PC-9 (cell line): ENCODE measurements at places on chromosomes 5 and 9. TPM values are rescaled to one million over a fixed set of nuclear protein-coding genes. Genes with fewer than 3 reads are reported as not detected.

- no peak overlapping the region for H3K4me3 ChIP-seq
- no peaks in the 10 kb centered on the region for H3K27me3 ChIP-seq
- H3K4me1 ChIP-seq = no peaks in the 10 kb centered on the region
- H3K27ac ChIP-seq = no peak overlapping the region
- DNase-seq = no peak
Measured at GRCh38 chr5:61115968-61116367, 46.3 kb downstream of the SMIM15 start.

DNA sequence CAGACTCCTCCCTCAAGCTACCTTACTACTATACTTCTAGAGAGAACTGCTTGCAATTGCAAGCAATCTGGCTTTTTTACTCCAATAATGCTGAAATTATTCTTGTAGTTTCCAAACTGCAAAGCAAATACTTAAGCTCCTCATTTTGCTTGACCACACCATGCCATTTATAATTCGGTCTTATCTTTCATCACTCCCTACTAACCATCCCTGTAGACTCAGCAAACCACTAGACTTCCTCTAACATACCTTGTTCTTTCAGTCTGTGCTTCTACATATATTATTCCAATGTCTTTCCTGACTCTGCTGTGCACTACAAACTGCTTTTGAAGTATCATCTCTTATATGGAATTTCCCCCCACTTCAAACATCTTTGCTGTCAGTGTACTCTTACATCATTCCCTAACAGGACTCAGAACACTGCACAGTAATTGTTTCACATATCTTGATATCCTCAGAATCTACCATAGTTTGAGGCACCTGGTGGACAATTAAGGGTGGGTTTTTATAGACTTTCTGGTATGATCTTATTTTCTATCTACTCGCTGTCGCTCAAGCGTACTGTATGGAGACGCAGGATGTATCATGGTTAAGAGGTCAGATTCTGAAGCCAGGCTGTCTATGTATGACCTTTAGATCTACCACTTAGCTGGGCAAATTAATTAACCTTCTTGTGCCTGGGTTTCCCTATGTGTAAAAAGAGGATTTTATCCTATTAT, 2.8 kb downstream of the IL6ST start:
- peaks cover 5% of the 10 kb centered on the region; the same call in 1 of the 2 replicates for H3K36me3 ChIP-seq
- peak overlapping the region; percentile 87; the same call in 1 of the 2 replicates for H3K4me3 ChIP-seq
- no peak overlapping the region for H3K27ac ChIP-seq
- no peaks in the 10 kb centered on the region for H3K27me3 ChIP-seq
- DNase-seq = no peak

DNA sequence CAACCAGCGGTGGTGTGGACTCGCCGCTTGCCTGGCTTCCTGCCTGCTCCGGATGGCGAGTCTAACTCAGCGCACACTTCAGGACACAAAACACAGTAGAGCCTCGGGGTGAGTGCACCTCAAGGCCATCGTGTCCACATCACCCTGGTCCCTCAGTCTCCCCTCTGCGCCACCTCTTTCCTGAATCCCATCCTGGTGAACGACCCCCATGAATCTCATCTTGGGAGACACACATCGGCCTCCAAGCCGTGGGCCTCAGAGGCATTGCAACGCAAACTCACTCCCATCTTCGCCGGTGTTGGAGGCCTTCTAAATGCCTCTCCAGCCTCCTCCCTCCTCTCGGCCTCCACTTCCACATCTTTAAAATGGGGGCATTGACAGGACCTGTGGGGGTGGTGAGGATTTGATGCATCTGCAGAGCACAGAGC, 124.3 kb downstream of the COL23A1 start:
- DNase-seq = no peak
- peaks cover 98% of the 10 kb centered on the region for H3K27me3 ChIP-seq
- H3K27ac ChIP-seq = no peak overlapping the region
- H3K4me1 ChIP-seq = no peaks in the 10 kb centered on the region
- H3K36me3 ChIP-seq = no peaks in the 10 kb centered on the region
- no peak overlapping the region for H3K4me3 ChIP-seq

GRCh38 chr5:96636046-96636445, 26.1 kb upstream of the CAST start:
- no peak for DNase-seq
- H3K27me3 ChIP-seq = no peaks in the 10 kb centered on the region
- H3K27ac ChIP-seq = no peak overlapping the region
- H3K4me3 ChIP-seq = no peak overlapping the region

GRCh38 chr9:82109626-82110025, 121.1 kb downstream of the SPATA31D1 start:
- H3K4me1 ChIP-seq = no peaks in the 10 kb centered on the region
- H3K27me3 ChIP-seq = no peaks in the 10 kb centered on the region
- no peaks in the 10 kb centered on the region for H3K36me3 ChIP-seq
- H3K27ac ChIP-seq = no peak overlapping the region

DNA sequence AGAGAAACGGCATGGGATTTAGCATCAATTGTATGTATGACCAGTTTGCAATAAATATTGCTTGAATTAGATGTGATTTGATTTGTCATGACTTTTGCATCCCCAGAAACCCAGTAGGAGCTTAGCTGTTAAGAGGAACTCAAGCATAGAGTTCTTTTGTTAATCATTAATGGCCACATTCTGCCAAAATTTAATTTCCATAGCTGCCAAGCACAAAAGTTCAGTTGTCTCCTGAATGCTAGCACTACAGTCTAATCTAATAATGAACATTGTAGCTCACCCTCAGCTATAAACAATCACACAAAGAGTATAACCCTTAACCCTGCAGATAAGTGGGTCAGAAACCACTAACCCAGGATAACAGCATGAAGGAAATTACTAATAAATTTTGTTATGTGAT, 169.8 kb upstream of the GRAMD2B start:
- no peak overlapping the region for H3K27ac ChIP-seq
- no peaks in the 10 kb centered on the region for H3K4me1 ChIP-seq
- no peaks in the 10 kb centered on the region for H3K27me3 ChIP-seq
- H3K4me3 ChIP-seq = no peak overlapping the region
- DNase-seq = no peak

GRCh38 chr9:121952611-121953010, 140.5 kb downstream of the TTLL11 start:
- DNase-seq = no peak
- no peaks in the 10 kb centered on the region for H3K36me3 ChIP-seq
- no peak overlapping the region for H3K27ac ChIP-seq

DNA sequence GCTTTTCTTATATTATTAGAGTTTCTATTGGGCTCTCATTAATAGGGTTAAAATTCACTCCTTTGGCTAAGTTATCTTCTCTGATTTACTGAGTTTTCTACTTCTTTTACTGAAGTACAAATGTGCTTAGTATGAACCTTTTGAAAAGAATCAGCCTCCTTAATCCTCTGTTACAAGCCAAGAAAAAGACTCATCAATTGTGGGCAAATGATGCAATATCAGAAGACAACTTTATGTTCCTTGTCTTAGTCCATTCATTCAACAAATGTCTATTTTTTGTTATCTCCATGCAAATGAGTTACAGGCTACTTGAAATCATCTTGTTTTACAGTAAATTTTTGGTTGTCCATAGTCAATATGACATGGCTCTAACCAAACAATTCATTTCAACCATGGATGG, 40.3 kb downstream of the SNCAIP start:
- no peak overlapping the region for H3K27ac ChIP-seq
- DNase-seq = no peak
- H3K27me3 ChIP-seq = no peaks in the 10 kb centered on the region
- no peak overlapping the region for H3K4me3 ChIP-seq
- H3K4me1 ChIP-seq = no peaks in the 10 kb centered on the region

- H3K27ac ChIP-seq = no peak overlapping the region
- H3K4me3 ChIP-seq = no peak overlapping the region
- H3K4me1 ChIP-seq = no peaks in the 10 kb centered on the region
- H3K36me3 ChIP-seq = no peaks in the 10 kb centered on the region
Measured at GRCh38 chr5:15320871-15321270, 179.1 kb upstream of the FBXL7 start.

GRCh38 chr9:134303601-134304000, 22.7 kb upstream of the RXRA start:
- no peaks in the 10 kb centered on the region for H3K4me1 ChIP-seq
- H3K36me3 ChIP-seq = no peaks in the 10 kb centered on the region
- DNase-seq = no peak
- H3K27ac ChIP-seq = no peak overlapping the region
- no peak overlapping the region for H3K4me3 ChIP-seq

DNA sequence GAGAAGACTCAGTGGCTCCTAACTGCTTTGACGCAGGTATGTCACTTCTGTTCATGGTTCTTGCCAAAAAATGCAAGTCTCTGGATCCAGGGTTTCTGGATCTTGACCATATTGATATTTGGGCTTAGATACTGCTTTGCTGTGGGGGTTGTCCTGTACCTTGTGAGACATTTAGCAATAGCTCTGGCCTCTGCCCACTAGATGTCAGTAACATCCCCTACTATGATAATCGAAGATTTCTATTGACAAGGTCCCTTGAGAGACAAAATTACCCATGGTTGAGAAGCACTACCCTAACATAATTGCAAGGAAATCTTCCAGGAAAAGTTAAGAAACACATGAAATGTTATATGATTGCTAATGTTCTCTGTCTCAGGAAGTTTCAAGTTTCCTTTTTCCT, 285.4 kb downstream of the TMEM232 start:
- no peak overlapping the region for H3K4me3 ChIP-seq
- no peaks in the 10 kb centered on the region for H3K36me3 ChIP-seq
- H3K27me3 ChIP-seq = no peaks in the 10 kb centered on the region
- H3K4me1 ChIP-seq = no peaks in the 10 kb centered on the region
- no peak overlapping the region for H3K27ac ChIP-seq

- no peaks in the 10 kb centered on the region for H3K27me3 ChIP-seq
- H3K27ac ChIP-seq = no peak overlapping the region
Measured at GRCh38 chr9:15140051-15140450, 167.0 kb downstream of the TTC39B start.

DNA sequence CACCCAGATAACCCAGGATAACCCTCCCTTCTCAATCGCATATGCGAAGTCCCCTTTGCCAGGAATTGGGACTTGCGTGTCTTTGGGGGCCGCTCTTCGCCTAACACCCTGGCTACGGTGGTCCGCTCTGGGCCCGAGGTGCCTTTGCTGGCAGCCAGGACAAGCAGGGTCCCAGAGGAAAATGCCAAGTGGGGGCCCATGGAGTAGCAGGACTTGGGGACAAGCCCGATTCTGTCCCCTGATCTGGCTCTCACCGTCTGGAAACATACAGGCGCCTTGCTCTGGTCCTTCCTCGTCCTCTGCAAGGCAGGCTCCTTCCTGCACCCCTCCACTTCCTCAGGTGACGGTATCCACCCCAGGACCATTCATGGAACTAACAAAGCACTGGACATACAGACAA, 78.1 kb upstream of the UNC5A start:
- no peak overlapping the region for H3K27ac ChIP-seq
- H3K36me3 ChIP-seq = no peaks in the 10 kb centered on the region
- no peak overlapping the region for H3K4me3 ChIP-seq
- DNase-seq = no peak

DNA sequence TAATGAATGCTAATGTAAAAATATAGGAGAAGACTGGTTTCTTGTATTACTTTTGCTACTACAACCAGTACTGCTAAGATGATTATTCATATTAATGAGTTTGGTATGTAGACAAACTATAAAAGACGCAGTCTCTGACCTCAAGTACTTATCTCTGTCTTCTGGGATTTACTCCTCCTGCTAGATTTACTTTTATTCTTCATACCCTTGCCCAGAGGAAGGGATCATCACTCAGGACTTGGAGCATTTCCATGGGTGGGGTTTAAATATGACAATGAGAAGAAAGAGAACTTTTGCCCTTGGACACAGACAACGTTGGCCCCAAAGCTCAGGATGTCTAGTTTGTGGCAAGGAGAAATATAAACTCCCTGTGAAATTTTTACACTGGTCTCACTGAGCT, 126.1 kb downstream of the BNC2 start:
- H3K27me3 ChIP-seq = no peaks in the 10 kb centered on the region
- H3K27ac ChIP-seq = no peak overlapping the region
- no peaks in the 10 kb centered on the region for H3K36me3 ChIP-seq
- no peak overlapping the region for H3K4me3 ChIP-seq
- H3K4me1 ChIP-seq = no peaks in the 10 kb centered on the region
- DNase-seq = no peak

DNA sequence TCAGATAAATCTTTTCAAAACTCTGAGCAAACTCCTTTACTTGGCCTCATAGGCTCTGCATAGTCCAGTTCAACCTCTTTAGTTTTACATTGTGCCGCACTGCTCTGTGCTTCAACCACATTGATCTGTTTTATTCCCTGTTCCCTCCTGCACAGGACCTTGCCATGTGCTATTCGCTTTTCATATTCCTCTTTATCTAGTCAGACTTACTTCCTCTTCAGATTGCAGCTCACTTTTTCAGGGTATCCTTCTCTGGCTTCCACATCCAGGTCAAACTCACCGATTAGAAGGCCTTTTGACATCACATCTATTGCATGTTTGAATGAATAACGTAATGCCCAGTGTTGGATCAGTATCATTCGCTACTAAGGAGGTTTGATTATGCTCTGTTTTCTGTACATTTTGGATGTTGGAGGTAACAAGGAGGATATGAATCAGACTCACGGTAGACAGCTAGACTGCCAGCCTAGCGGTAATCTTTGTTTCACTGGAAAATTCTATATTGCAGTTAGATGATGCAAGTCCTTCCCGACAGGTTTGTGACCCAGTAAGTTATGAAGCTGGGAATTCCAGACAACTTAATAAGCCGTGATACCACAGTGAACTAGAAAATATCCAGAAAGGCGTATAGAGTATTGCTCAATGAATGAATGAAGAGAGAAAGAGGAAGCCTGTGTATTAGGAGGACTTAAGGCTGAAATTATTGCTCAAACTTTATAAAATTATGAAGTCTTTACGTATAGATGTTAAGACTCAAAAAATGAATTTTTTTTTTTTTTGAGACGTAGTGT, 65.7 kb downstream of the IQGAP2 start:
- no peak overlapping the region for H3K4me3 ChIP-seq
- H3K27me3 ChIP-seq = no peaks in the 10 kb centered on the region
- no peak for DNase-seq
- no peaks in the 10 kb centered on the region for H3K36me3 ChIP-seq
- no peaks in the 10 kb centered on the region for H3K4me1 ChIP-seq

DNA sequence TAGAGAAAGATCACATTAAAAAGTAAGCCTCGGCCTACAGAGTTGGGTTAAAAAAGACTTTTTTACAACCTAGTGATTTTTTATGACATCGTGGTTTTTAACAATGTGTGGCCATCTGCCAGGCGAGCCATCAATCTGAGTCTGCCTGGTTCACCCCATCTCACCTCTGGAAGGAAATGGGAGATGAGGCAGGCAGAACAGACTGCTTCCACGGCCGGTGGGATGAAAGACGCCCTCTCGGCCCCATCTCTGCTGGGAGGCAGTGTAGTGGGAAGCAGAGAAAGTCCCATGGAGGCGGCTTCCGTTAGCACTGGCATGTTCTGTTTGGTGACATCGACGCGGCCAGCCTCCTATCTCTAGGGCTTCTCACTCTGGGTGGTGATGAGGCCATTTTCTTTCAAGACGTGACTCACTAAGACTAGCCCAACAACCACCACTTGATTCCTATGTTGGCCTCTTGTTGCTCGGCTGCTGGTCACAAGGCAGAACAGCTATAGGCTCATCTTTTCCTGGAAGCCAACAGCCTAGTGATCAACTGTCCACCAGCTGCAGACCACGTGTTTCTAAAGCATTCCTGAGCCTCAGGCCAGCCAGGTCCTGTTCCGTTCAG, 132.4 kb upstream of the OTULINL start:
- no peaks in the 10 kb centered on the region for H3K27me3 ChIP-seq
- no peak overlapping the region for H3K4me3 ChIP-seq
- H3K27ac ChIP-seq = no peak overlapping the region
- H3K4me1 ChIP-seq = no peaks in the 10 kb centered on the region

Gene HAPLN1
- total RNA-seq = not detected in 2 replicates

Gene ZNF883
- total RNA-seq = 1.7 and 2.2 TPM in 2 replicates

Gene CEL
- total RNA-seq = 2.7 TPM in 2 replicates

Gene MARCOL
- total RNA-seq = not detected in 2 replicates

Gene PFN3
- not detected in 2 replicates for total RNA-seq

Gene PCDHB5
- not detected in 2 replicates for total RNA-seq

Gene IFNA2
- total RNA-seq = not detected in 2 replicates

Gene CDH6
- not detected in 2 replicates for total RNA-seq

Gene HMCN2
- 1.6 and 3.1 TPM in 2 replicates for total RNA-seq

Gene ISL1
- total RNA-seq = not detected in 2 replicates

Gene PGM5
- total RNA-seq = not detected in 2 replicates
